ENCODE measurements at places on chromosomes 7 and 10.

DNA sequence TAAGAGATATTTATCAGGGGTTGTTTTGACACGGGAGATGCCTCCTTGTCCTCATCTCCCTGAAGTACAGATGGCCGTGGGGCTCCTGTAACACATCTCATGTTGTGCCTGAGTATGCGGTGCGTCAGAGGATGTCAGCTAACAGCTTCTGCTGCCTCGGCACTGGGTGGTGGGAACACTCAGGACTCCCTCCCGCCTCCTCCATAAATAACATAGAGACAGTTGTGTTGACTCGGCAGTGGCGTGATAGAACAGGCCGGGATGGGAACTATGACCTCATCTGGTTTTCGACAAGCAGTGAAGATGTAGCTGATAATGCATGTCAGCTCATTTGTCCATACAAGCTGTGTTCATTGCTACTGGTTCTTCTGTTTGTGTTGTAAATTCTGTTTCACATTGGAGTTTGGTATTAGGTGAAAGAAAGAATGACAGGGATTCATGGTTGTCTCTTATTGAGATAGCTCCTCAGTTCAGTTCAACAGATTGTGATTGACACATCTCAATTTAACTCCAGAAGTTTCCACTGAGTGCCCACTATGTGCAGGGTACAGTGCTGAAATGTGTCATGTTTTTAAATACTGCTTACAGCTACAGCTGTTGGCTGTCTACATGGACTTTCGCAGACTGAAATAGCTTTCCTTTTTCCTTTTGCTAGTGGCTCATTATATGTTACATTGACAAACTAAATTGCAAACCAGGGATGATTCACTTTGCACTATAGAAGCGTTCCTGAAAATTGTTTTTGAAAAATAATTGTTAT, 87.4 kb downstream of the CHN2 start:
- DNase-seq = no peak

DNA sequence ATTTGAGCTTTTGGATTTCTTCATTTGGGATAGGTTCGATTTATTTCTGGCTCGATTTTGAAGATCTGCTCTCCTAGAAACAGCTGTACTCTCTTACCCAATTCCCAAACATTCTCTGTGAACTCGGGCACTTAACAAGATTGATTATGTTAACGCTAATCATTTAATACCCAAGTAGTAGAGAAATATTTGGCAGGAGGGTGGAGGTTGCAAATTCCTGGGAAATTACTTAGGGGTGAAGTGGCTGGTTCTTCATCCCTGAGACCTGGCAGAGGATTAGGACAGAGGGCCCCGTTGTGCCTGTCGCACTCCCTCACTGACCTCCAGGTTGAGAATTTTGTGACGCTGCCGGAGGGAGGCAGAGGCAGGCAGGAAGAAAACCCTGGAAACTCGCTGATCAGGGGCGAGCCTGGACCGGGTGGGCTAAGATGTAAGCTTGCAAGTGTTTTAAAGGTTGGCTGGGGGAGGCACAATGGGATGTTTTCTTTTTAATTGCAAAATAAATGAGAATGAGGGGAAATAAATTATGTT, 182.6 kb downstream of the TCF7L2 start:
- DNase-seq = no peak

DNA sequence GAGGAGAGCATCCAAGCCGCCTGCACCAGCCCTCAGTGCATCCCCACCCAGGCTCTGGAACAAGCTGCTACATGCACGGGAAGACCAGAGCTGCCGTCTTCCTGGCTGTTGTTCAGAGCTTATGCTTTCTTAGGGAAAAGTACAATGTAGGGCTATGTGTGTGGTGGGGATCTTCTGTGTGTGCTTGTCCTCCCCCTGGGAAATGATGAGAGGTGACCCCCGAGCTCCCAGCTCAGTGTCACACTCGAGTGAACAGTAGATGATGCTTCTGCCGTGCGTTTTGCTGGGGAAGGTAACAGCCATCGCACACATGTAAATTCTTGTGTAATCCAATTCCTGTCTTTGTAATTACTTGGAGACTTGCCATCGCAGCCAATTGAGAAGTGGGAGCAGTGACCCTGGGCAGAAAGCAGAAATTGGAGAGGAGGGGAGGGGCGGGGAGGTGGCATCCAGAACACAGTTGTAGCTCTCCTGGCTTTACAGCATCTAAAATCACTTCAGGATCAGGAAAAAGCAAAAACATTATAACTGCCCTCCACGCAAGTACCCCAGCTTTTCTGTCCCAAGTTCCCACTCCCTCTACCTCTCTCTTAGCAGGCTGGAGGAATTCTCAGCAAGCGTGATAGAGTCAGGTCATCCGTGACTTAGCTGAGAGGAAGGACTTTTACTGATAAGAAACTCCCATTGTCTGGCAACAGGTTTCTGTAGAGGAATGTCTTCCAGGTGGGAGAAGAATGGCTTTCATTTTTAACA, 149.6 kb downstream of the TCF7L2 start:
- DNase-seq = no peak

- DNase-seq = no peak
These were observed 18.4 kb upstream of the CALN1 start for GRCh38 chr7:72430531-72430930.

GRCh38 chr7:96346293-96346953, 24.5 kb upstream of the SLC25A13 start:
- DNase-seq = no peak

DNA sequence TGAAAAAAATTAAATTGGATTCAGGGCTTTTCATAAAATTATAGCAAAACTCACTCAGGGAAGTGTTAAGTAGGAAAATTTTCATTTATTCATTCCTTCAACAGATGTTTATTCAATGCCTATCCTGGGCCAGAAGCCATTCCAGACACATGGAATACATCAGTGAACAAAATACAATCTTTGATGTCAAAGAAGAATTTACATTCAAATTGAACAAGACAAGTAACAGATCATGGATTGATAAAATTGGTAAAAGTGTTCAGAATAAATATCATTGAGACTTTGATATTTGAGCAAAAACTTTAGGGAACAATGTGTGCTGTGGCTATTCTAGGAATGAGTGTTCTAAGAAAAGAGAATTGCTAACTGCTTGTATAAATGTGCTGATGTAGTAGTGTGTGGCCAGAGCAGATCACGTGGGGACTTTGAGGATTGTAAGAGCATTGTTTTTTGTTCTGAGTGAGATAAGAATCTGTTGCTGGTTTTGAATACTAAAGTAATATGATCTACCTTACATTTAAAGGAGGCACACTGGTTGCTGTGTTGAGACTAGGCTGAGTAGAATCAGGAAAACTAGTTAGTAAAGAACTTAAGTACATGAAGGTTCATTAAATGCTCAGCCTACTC, 957.2 kb downstream of the PCDH15 start:
- no peak for DNase-seq

DNA sequence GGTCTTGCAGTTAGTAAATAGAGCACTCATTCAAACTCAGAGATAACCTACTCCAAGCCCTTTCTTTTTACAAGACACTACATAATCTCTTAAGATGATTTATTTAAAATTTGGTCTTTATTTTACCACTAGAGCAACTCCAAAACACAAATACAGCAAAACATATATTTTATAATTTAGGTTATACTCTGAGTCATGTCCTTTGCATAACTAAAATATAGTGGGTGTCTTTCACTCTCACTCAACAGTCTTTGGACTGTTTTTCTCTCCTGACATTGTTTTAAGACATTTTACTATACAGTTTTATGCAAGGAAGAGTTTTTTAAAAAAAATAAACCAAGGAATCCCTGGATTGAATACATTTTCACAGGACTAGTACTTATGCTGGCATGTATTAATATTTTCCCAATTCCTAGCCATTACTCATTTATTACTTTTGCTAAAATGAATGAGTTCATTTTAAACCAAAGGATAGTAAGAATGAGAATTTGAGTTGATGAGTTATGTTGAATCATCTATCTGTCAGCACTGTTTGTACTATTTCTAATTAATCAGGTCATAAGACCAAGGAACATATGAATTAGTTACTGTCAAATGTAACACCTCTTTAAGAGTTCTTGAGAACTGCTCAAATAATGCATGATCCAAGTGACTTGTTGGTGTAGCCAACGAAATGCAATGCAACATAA, 303.1 kb upstream of the FZD1 start:
- no peak for DNase-seq

DNA sequence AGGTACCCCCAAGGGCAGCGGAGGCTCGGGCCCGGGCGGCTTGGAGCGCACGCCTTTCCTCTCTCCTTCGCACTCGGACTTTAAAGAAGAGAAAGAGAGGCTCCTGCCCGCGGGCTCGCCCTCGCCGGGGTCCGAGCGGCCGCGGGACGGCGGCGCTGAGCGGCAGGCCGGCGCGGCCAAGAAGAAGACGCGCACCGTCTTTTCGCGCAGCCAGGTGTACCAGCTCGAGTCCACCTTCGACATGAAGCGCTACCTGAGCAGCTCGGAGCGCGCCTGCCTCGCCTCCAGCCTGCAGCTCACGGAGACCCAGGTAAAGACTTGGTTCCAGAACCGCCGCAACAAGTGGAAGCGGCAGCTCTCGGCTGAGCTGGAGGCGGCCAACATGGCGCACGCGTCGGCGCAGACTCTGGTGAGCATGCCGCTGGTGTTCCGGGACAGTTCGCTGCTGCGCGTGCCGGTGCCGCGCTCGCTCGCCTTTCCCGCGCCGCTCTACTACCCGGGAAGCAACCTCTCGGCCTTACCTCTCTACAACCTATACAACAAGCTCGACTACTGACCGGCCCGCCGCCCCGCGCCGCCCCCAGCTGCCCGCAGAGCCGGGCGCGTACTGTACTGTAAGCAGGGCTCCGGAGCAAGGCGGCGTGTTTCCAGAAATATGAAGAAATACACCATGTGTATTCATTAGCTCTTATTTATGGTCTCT, 1.8 kb downstream of the HMX2 start:
- peak; percentile 39 for DNase-seq

GRCh38 chr7:105932835-105933477, 30.1 kb upstream of the CDHR3 start:
- no peak for DNase-seq
